Activated naive CD8-positive, alpha-beta T cell treated with anti-CD3 and anti-CD28 coated beads for 36 hours (primary cell): ENCODE measurements at places on chromosomes 2 and 18.

DNA sequence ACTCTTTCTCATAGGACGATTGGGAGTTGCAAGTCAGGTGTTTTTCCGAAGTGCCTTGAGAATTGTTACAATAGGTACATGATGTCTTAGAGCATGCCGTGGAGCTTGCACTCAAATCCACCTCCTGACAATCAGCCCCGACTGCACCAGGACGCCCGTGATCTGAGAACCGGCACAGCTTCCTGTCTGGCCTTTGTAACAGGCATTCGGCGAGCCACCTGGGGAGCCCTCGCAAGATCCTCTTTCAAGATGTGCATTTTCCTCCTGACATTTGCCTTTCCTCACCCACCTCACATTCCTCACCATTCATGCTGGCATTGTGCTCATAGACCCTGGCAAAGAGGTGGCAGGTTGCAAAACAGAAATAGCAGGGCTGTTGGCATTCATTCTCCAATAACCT lies 427.3 kb downstream of the GALR1 start:
- DNase-seq: no peak

GRCh38 chr18:57569133-57569532 lies 17.4 kb downstream of the FECH start:
- no peak for DNase-seq

DNA sequence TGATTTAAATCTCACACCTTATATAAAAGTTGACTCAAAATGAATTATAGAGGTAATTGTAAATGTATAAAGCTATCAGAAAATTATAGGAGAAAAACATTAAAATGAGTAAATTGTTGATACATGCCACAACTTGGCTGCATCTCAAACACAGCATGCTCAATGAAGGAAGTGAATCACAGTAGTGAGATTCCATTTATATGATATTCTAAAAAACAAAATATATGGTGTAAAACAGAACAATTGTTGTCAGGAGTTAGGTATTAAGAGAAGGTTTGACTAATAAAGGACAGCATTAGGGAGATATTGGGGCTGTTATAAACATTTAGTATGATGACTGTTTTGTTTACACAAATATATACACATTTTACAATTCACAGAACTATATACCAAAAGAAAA lies 356.6 kb upstream of the CELF4 start:
- DNase-seq: no peak

DNA sequence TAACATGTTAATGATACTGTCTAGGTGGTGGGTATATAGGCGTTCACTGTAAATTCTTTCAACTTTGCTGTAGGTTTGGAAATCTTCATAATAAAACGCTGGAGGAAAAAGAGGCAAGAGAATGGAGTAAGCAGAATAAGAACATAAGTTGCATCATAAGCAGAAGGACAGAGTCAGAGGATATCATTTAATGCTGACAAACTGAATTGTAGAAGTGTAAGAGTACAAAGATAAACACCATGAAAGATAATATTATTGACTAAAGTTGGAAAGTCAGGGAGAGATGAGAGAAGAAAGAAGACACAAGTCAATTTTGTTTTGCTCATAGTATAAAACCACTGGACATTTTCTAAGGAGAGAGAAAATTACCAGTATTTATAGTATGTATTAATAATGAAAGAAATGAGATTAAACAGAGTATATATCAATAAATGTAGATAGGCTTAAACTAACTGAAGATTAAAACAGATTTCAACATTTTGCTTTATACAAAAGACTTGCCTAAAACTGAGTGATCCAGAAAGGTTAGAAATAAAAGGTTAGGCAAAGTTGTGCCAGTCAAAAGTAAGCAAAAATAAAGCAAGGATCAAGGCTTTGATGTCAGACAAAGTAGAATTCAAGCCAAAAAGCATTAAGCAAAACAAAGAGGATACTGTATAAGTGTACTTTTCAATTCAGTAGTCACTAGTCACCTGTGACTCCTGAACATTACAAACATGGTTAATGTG lies 42.4 kb upstream of the VIT start:
- no peak for DNase-seq
